Naive thymus-derived CD8-positive, alpha-beta T cell (primary cell): ENCODE measurements at places on chromosomes 7 and 10.

DNA sequence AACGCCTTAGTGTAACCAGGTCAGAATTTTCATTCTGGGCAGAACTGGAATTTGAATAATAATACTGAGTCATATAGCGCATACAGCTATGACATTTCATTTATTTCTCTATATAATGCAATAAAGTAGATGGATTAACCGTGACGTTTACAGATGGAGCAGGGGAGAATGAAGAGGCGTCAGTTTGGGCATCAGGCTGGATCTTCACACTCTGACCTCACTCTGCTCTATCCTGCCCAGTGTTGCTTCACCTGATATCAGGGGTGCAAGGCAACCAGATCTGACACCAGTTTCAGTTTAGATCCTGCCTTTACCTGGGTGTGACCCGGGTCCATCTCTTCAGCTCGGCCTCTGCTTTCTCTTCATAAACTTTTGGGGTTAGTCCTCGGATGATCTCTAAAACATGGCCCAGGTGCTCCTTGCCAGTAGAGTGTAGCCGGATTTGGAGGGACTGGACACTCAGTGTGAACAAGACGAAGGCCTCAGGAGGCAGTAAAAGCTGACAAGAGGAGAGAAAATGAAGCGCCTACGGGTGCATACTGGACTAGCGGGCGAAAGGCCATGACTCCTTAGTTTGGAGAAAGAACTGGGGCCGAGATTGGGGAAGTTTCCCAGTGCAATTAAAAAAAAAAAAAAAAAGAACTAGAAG lies 1.4 kb upstream of the ZYX start:
- no peak for DNase-seq

GRCh38 chr7:77839919-77840318 lies 41.3 kb downstream of the PHTF2 start:
- DNase-seq = no peak

DNA sequence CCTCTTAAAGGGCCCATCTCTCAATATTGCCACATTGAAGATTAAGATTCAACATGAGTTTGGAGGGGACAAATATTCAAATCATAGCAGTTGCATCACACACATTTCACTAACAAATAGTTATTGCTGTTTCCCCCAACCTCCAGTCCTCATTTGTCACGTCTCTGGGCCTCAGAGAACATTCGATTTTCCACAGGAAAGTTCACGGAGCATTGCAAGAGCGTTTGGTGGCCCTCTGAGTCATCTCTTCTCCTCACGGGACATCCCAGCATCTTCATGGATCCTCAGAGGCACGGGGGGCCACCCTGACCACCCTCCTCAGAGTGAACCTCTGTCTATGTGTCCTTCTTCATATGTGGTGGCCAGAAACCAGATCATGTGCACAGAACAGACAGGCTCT lies 50.3 kb upstream of the CHST15 start:
- no peak for DNase-seq

- DNase-seq = no peak
Measured at GRCh38 chr7:142916508-142916907, 17.0 kb downstream of the TRPV5 start.

GRCh38 chr7:133804127-133804526 lies 323.0 kb upstream of the LRGUK start:
- DNase-seq = no peak

- DNase-seq = no peak
Measured at GRCh38 chr7:92042056-92042737, 92.1 kb downstream of the CYP51A1 start.

- no peak for DNase-seq
Measured at GRCh38 chr10:33112831-33113455, 154.9 kb upstream of the ITGB1 start.

- DNase-seq = no peak
Measured at GRCh38 chr7:99827040-99827778, 604 bp upstream of the CYP3A43 start.

- DNase-seq = no peak
Measured at GRCh38 chr7:40833888-40834234, 699.1 kb downstream of the SUGCT start.

GRCh38 chr10:22986771-22987542 lies 59.1 kb downstream of the ARMC3 start:
- no peak for DNase-seq

DNA sequence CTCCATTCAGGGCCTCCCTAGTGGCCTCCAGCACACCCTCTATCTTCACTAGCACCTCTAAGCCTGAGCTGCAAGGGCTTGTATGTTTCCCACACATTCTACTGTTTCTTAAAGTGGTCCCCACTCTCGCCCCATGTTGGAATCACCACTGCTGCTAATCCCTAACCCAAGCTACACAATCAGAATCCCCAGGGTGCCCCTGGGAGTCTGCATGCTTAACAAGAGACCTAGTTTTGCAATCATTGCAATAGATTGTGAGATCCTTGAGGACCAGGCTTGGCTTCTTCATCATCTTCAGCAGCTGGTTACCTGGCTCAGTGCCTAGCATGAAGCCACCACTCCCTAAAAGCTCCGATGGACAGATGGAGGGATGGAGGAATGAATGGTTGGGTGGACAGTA lies 113.9 kb downstream of the MYOF start:
- DNase-seq = no peak
